Eye (tissue), 1 donor: ENCODE measurements at places on chromosomes 2 and 18.

- DNase-seq = peak; percentile 85
These were observed at the start of gene DSC3 for GRCh38 chr18:31042406-31043181. Gene DSC3 (minus strand): TSS chr18:31042742. CDS start chr18:31042660, 82 bp downstream.

- no peak for DNase-seq
These were observed 74.8 kb downstream of the RBMS1 start for GRCh38 chr2:160418853-160419252.

DNA sequence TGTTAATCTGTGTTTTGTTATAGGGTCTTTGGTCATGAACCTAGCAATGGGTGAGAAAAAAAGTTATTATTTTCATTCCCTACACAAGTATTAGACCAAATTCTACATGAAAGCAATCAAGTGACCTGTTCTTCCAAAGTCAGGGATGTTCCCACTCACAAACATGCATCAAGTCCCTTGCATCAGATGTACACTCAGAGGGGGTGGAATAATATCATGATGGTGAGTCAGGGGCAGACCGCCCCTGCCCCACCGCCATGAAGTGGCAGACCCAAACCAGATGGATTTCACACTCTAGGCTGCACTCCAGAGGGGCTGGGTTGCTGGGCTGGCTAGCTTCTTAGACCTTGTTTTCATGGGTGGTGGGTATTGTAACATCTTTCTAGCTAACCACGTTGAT, 91.4 kb downstream of the ACAA2 start:
- no peak for DNase-seq

DNA sequence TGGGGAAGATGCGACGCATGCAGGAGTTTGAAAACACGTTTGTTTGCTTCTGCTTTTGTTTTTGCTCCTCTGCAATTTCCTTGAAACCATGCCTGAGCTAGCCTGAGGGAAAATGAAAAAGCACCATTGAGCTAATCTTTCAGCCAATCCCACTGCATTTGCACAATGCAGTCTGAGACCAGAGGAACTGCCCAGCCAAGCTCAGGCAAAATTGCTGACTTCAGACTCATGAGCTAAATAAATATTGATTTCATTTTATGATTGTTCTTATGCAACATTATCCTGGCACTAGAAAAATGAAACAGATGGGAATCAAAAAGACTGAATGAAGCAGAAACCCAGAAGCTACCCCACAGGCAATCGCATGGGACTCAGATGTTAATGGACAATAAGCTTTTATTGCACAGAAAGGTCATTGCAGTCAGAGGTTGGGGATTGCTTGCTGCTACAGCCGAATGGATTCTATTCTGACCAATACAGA, 37.0 kb downstream of the TPRKB start:
- DNase-seq = peak; percentile 1

DNA sequence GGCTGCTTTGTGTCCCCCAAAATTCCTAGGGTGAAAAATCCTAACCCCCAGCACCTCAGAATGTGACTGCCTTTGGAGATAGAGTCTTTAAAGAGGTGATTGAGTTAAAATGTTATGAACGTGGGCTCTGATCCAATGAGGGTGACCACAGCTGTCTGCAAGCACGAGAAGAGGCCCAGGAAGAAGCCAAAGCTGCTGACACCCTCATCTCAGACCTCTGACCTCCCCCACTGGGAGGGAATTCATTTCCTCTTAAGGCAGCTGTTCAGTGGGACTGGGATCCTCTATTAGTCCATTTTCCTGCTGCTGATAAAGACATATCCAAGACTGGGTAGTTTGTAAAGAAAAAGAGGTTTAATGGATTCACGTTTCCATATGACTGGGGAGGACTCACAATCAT, 544.4 kb downstream of the DCDC2C start:
- no peak for DNase-seq

GRCh38 chr2:234446404-234447076, 50.3 kb downstream of the ARL4C start:
- DNase-seq = peak; percentile 15

GRCh38 chr2:11144077-11144737, 11.1 kb upstream of the SLC66A3 start:
- no peak for DNase-seq

- no peak for DNase-seq
These were observed 228.6 kb upstream of the RBBP8 start for GRCh38 chr18:22704586-22704918.

- no peak for DNase-seq
These were observed 301.1 kb downstream of the PAX3 start for GRCh38 chr2:221997683-221998082.

- DNase-seq = no peak
These were observed 14.5 kb downstream of the SH3RF3 start for GRCh38 chr2:109143214-109144187.

DNA sequence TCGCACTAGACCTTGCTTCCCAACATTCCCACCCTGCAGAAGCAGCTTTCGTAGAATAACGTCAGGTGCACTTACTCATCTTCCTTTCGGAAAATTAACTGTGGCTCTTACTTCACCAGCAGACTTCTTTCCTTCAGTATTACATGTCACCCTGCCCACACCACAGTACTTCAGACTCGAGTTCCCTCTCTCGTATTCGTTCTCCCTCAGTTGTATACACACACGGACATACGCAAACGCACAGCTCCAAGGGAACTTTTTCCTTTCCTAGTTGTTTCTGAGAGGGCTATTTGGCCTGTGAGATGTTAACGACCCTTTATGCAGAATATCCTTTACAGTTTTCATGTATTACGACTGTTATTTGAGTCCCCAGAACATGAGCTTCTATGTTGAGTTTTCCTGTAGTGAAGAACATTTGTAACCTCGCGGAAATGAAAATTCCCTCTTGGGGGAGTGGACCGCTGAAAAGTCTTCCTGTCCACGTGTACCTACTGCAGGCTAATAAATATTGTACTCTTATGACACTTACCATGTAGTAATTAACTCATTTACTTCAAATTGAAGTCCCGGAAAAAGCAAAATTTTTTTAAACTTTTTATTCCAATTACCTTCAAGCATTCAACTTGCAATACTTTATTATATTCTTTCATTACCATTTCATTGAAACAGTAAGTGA, 908 bp downstream of the ERLEC1 start:
- peak; percentile 50 for DNase-seq

- DNase-seq = no peak
These were observed 225.5 kb upstream of the VRK2 start for GRCh38 chr2:57821088-57821487.

DNA sequence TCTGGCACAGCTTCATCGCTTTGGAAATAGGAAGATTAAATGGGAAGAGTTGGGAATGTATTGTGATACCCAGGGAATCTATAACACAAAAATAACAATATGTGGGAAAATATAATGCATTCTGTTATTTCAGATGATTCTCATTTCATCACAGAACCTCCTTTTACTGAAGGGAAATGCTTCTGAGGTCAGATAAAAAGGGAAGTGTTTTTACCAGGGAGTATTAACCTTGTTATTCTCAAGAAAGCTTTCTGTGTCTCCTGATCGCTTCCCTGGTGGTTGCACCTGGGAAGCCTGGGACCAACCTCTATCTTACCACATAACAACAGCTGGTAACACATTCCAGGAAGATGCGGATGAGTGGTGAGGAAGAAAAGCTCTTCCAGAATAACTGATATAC, 47.2 kb downstream of the SCG2 start:
- no peak for DNase-seq

GRCh38 chr18:28002841-28003240, 174.1 kb downstream of the CDH2 start:
- DNase-seq = no peak

GRCh38 chr18:60555625-60556024, 183.1 kb upstream of the MC4R start:
- DNase-seq = no peak

- no peak for DNase-seq
These were observed 15.1 kb downstream of the DDX1 start for GRCh38 chr2:15606481-15607441.

DNA sequence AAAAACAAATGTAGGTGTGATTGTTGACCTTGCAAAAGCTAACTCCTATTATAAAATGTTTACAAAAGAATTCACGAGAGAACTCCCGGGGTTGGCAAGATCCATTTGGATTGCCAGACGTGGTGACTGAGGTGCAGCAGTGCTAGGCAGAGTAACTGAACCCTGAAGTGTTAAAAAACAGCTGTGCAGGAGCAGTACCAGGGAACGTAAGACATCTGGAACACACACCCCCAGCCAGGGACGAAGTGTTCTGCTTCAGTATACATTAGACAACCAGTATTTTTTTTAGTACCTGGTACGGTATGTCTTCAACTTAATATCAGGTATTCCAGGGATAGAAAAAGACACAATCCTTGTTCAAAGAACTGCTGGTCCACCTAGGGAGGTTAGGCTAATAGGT, 272.1 kb upstream of the EPAS1 start:
- no peak for DNase-seq

DNA sequence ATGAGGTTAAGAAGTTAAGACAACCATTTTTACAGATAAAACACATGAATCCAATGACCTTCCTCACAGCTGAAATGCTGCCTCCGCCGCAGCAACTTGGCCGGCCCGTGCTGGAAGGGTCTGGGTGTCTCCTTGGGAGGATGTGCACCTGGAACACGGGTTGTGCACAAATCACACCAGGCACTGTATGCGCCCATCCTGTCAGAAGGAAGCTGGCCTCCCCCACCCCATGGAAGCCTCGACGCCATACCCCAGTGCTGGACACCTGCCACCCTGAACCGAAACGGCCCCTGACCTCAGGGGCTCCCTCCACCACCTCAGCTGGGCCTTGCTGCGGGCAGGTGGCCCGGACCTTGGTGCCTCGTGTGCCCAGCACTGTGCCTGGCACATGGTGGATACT, 111.8 kb downstream of the PXDN start:
- DNase-seq = no peak

DNA sequence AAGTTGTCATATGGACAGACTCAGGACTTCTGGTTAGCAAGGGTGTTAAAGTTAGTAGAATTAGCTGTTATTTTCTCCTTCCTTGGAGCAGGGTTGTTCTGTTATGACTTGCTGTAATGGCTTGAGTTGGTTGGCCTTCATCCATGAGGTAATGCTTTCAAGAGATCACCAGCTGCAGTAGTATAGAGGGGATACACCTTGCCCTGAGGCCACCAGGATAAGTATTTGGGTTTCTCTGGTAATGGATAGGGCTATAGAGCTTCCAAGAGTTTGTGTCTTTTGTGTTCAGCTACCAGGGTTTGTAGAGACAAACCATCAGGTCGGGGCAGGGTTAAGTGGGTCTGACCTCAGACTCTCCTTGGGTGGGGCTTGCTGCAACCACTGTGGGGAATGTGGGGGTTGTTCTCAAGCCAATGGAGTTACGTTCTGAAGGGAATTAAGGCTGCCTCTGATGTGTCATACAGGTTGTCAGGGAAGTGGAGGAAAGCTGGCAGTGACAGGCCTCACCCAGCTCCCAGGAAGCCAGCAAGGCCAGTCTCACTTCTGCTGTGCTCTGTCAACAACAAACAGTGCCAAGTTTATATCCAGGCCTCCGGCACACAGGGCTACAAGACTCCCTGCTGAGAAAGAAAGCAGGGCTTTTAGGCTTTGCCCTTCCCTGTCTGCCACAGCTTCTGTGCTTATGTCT, 356.6 kb downstream of the SPAG16 start:
- DNase-seq = no peak

DNA sequence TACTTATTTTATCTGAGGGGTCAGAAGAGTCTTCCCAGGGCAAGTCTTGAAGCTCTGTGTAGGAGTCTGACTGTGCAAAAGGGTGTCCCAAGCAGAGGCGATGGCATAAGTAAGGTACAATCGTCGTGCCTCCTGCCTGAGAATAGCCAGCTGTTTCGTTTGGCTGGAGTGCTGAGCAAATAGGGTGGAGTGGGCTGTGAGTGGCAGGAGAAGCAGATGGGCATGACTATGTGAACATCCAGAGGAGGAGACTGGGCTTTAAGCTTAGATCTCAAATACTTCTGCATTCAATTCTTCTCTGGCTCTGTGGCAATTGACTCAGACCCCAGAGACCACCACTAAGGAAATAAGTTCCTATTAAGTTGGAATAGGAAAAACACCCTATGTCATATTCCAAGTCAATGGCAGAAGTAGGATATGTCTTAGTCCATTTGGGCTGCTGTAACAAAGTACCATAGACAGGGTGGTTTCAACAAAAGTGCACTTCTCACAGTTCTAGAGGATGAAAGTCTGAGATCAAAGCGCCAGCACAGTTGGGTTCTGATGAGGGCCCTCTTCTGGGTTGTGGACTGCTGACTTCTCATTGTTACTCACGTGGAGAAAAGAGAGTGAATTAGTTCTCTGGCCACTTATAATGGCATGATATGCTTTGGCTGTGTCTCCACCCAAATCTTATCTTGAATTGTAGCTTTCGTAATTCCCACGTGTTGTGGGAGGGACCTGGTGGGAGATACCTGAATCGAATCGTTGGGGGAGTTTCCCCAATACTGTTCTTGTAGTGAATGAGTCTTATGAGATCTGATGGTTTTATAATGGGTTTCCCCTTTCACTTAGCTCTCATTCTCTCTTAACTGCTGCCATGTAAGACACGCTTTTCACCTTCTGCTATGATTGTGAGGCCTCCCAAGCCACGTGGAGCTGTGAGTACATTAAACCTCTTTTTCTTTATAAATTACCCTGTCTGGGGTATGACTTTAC, 120.2 kb downstream of the LPIN1 start:
- DNase-seq = no peak

GRCh38 chr18:11956371-11957308, 24.7 kb upstream of the IMPA2 start:
- no peak for DNase-seq

- DNase-seq = no peak
These were observed 65.8 kb downstream of the ALPK2 start for GRCh38 chr18:58562999-58563667.

- DNase-seq = no peak
These were observed 30.8 kb downstream of the SESTD1 start for GRCh38 chr2:179233626-179234430.

DNA sequence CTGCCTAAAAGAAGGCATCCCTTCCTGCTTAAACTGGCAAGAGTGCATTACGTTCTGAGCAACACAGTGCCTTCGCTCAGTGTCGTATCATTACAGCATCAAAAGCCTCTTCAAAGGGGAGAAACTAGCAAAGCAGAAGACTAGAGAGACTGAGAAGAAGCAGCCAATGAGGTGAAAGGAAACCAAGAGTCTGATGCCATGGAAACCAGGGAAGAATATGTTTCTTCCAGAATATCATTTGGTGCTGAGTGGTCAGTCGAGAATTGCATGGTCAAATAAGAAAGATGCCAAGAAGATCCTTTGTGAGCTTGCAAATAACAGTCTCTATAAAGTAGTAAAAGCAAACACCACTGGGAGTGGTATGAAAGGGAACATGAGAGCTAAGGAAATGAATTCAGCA, 312.1 kb upstream of the CHST9 start:
- DNase-seq = no peak
